ENCODE measurements at places on chromosomes 11 and 22.

GRCh38 chr11:76610871-76611475 lies 59.6 kb downstream of the LRRC32 start:
- no peak for DNase-seq

- no peak for DNase-seq
Measured at GRCh38 chr11:15663777-15664218, 549.1 kb downstream of the INSC start.

GRCh38 chr22:37498289-37498909 lies 12.2 kb upstream of the MFNG start:
- DNase-seq: no peak

- DNase-seq: no peak
Measured at GRCh38 chr11:24068197-24068596, 428.7 kb upstream of the LUZP2 start.

GRCh38 chr22:47023871-47024270 lies 261.4 kb downstream of the TBC1D22A start:
- DNase-seq: no peak

DNA sequence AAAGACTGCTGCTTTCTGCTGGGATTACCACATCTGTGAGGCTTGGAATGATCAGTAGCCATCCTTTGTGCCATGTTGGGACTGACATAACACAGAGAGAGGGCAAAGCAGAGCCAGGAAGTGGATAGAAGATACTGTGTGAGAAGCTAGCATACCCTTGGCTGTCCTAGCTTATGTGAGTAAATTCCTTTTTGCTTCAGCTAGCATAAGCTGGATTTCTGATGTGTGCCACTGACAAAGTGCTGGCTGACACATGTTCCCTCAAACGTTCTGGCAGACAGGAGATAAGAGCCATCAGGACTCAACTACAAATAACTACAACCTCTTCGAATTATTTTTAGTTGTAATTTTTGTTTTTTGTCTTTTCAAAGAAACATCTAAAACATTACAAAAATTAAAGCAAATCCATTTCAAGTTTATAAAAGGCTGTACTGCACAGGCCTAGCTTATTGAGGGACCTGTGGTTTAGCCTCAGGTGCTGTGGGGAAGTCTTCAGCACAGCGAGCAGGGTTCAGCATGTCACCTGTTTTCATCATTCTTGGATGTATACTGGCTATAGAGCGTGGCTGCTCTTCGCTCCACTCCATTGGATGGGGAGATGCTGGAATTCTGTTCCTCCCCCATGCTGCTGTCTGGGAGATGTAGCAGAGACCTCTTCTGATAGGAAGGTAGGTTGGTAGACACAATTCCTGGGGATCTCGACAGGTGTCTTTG lies 120.9 kb downstream of the SWAP70 start:
- no peak for DNase-seq

DNA sequence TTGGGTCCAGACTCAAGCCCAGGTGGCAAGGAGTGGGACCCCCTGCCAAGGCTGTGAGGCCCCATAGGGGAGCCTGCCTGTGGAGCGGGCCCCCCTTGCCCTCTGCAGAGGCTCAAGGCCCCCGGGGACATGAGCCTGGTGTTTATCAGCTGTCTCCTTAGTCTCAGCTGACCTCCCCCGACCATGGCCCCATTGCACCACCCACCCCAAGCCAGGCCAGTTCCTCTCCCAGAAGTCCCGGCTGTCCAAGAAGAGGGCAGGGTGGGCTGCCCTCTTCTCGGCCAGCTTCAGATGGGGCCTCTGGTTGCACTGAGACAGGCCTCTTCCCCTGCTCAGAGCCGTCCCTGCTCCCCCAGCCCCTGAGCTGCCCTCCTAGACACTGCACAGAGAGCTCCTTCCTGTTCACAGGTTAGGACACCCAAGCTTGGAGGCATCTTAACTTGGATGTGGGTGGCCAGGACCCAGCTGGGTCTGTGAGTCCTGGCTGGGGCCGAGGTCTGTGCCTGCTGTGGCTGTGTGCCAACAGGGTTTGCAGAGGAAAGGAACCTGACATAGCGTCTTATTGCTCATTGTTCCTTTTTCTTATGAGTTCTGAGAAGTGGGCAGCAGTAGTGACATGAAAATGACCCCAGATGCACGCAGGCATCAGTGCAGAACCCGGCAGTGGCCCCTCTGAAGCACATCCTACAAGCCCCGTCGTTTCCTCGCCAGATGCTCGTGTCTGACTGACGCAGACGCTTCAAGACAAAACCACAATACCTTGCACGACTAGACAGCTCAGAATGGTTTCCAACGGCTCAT lies 5.4 kb downstream of the TRABD start:
- DNase-seq: no peak

DNA sequence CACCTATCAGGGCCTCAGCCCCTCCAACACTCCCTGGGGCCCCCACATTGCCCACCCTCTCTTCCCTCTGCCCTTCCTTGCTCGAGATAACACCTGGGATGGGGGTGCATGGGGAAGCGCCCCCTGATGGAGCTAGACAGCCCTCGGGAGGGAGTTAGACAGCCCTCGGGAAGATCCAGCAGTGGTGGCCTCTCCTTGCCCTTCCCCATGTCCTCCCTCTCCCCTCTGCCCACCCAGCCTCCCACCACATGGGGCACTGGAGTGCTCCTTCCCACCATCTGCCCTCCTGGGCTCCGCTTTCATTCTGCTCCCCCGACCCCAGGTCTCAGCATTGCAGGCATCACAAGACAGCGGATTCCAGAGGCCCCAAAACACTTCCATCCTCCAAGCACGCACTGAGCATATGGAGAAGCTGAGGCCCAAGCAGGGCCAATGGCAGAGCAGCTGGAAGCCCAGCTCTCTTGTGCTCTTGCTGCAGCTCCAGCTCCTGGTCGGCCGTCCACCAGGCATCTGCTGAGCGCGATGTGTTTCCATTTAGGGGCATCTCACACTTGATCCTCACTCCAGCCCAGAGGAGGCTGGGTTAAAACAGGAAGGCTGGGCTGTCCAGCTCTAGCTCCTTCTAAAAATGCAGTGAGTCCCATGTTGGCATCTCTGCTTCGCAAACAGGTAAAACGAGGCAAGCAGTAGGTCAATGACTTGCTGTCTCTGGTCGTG lies 65.6 kb downstream of the IGLL1 start:
- DNase-seq: no peak

DNA sequence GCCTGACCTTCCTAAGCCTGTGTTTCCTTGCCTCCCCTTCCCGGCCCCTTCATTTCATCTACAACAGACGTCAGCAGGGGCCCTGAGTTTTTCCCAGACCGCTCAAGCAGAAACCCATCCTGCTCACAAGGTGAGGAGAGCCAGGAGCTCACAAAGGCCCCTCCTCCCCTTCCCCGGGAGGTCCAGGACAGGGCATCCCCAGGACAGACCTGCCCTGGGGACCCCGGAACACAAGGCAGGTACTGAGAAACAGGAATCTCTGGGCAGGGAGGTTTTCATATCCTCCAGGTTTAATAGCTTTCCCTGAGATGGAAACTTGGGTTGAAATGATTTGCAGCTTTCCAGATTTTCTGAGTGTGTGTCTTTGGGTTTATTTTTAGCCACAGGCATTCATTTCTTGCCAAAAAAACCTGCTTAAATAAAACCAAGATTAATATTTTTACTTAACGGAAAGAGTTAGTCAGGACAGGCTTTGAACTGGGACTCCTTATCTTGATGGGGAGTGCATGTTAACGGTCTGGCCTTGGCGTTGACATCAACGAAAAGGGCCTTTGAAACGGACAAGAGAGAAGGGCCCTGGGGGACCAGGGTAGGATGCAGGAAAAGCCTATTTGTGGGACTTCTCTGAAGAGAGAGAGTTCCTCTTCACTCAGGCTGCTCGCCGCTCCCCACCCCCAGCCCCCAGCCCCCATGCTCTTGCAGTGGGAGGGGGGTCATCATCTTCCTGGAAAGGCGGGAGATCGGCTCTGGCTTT lies 38.5 kb downstream of the TIMP3 start:
- no peak for DNase-seq

- no peak for DNase-seq
Measured at GRCh38 chr11:1546536-1547466, 25.3 kb downstream of the DUSP8 start.
